ENCODE measurements at places on chromosomes 7 and 10. TPM values are rescaled to one million over a fixed set of nuclear protein-coding genes. Genes with fewer than 3 reads are reported as not detected.

CTAGE6 gene
- total RNA-seq, result not detected

OR6V1 gene
- not detected for total RNA-seq

SEMA3E gene
- total RNA-seq, result 5.4 TPM

GRCh38 chr7:105906695-105907094 lies 30.3 kb upstream of the ATXN7L1 start:
- DNase-seq, result no peak

DNA sequence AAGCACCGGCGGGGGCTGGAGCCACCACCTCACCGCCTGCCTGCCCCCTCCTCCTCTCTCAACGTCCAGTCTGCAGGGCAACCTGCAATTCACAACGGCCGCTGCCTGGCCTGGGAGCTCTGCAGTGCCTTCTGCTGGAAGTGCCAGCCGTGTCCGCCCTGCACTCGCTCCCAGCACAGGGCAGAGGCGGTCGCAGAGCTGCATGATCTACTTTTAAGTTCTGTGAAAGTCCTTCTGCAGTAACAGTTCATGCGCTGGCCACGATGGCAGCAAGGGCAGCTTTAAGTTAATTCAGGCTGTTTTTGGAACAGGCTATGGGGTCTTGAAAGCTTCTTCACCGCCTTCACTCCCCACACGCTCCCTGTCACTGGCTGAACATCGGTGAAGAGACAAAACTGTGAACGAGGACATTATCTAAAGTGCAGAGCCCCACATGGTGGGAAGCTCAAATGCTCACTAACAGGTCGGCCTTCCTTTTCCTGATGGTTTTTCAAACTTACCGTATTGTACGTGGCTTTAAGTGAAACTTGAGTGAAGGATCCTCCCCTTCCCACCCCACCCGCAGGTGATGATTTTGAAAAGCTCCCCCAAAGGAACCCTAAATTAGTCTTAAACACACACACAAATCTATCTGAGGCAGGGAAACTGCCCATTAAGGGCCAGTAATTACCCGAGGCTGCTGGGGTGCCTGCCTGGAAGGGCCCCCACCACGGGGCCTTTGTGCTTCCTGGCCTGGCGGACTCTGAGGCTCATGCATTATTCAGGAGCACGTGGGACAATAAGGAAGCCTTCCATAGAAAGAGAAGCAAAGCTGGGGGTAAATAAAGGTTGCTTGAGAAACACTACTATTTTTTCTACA lies 504.3 kb downstream of the DNAJB6 start:
- no peak for DNase-seq

DNA sequence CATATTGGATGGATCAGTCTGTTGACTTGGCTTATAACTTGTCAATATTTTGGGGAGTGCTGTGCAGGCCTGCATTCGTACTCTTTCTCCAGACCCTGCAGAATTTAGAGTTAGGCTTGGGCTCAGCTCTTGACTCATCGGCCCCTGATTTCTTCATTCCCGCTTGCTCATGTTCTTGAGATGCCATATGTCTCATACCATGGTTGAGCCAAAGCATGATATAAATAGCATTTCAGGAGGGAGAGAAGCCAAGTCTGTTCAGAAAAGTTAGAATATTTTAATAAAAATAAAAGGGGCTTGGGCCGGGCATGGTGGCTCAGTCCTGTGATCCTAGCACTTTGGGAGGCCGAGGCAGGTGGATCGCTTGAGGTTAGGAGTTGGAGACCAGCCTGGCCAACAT lies 898.1 kb downstream of the TYW1 start:
- no peak for DNase-seq

- no peak for DNase-seq
Observed at GRCh38 chr7:105649727-105650381, 68.6 kb upstream of the EFCAB10 start.

- no peak for DNase-seq
Observed at GRCh38 chr7:144903201-144903600, 67.3 kb upstream of the TPK1 start.

DNA sequence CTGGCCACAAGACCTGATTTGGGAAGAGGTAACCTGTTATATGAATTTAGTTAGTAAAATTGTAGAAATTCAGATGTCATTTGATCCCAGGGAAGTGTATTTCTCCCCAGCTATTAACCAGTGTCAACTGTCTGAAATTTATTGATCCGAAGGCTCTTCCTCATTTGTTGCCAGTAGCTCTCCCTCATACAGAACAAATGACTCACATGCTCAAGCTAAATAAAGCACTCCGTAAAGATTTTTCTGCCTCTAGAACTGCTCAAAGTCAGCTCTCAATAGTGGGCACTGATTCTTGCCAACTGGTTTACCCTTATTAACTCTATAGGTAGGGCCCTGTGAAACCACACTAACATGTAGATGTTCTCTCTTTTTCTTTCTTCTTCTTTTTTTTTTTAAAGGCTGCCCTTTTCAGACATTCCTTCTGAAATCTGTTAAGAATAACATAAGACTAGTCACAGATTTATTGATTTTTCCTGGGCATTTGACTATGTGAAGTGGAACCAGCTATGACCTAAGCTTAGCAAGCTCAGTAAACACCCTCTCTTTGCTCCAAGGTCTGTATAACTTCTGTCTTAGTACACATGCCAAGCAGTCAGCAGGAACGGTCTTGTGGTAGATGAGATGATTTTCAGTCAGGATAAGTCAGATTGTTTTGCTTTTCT lies 21.8 kb downstream of the RPA3 start:
- no peak for DNase-seq

GRCh38 chr7:14622559-14622958 lies 280.0 kb downstream of the DGKB start:
- DNase-seq, result no peak

PIP gene
- total RNA-seq, result not detected

- no peak for DNase-seq
Observed at GRCh38 chr7:135169964-135170273, 588 bp downstream of the CYREN start.

DNA sequence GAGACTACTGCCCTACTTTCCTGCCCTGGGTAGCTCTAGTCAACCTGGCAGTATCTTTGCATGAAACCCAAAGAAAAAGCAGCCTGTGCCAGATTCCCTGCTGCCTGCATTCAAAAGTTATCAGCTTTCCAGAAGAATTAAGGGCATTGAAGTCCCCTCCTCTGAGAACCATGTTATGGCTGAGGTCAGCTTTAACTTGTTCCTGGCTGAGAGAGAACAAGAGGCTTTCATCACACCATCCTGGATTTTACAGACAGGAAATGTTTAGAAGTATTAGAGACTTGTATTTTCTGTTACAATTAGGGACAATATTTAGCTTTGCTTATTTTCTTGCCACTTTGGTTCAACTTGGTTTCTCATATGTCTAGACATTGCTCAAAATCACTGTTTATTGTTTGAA lies 238.8 kb downstream of the ARL4A start:
- DNase-seq, result no peak

DNA sequence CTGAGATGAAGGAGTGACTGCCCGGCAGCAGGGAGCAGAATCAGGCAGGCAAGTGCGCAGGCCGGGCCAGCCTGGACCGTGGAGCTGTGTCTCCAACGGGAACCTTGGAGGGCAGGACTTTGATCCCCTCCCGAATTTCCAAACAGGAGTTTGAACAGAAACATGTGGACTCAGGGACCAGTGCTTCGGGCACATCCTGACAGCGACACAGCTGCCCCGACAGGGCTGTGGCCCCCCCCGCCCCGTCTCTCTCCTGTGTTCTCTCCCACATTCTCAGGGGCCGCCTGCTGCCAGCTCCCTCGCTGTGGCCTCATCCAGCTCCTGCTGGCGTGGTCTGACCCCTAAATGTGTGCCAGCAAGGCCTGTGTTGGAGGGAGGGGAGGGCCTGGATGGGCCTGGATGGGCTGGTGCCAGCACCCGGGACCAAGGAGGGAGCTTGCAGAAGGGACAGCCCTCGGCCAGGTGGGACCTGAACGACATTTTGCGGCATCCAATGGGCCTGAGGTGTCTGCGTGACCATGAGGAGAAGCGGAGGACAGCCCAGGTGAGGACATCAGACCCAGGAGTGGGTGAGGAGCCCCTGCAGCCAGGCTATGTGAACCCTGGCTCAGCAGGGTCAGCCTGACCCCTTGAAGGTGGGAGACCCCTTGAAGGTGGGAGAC lies 222.9 kb downstream of the DNAJB6 start:
- no peak for DNase-seq

DNA sequence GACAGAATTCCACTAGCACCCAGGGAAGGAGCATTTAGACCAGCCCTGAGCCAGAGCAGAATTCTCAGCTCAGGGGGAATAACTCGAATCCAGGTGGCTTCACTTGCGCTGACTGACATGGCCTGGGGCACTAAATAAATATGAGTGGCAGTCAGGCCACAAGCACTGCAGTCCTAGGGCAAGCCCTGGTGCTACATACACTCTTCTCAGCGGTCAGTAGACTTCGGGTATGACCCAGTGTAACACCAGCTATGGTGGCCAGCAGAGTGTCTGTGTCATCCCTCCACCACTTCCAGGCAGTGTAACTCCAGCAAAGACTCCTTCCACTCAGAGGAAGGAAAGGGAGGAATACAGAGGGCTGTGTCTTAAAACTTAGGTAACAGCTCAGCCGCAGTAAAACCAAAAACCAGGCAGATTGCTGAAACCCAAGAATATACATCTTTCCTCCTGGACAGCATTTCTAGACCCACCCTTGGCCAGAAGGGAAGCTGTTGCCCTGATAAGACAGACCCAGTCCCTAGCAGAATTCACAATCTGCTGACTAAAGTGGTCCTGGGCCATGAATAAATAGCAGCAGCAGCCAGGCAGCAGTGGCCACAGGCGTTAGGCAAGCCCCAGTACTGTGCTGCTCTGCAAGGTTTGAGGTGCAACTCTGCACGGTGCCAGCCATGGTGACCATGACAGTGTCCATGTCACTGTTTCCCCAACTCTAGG lies 77.0 kb downstream of the SNX13 start:
- DNase-seq, result no peak

CLCN1 gene
- 0.23 TPM for total RNA-seq

GRCh38 chr7:74401137-74401859 lies 52.4 kb upstream of the GTF2IRD1 start:
- DNase-seq, result peak; percentile 95

- peak; percentile 53 for DNase-seq
Observed at GRCh38 chr7:86932038-86932512, 127.4 kb downstream of the ELAPOR2 start.

HYAL4 gene
- total RNA-seq, result not detected

CTAGE15 gene
- total RNA-seq, result 2.9 TPM

GRCh38 chr7:133807624-133808492 lies 319.3 kb upstream of the LRGUK start:
- DNase-seq, result no peak

PLCE1 gene
- 0.08 TPM for total RNA-seq

DNA sequence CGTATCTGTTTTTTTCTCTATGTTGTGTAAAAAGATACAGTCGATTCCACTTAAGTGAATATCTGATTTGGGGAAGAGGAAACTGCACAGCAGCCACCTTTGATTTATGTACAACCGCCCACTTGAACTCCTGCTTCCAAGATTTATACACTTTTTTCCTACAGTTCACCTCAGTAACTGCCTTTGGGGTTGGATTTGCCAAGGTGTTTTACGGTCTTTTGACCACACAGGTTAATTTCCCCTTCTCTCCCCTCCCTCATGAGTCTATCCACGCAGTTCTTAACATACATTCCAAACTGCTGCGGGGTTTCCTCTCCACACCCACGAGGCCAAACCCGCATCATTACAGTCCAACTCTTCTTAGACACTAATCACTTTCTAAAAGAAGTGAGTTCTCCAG lies 277.0 kb downstream of the USP6NL start:
- DNase-seq, result no peak

DNA sequence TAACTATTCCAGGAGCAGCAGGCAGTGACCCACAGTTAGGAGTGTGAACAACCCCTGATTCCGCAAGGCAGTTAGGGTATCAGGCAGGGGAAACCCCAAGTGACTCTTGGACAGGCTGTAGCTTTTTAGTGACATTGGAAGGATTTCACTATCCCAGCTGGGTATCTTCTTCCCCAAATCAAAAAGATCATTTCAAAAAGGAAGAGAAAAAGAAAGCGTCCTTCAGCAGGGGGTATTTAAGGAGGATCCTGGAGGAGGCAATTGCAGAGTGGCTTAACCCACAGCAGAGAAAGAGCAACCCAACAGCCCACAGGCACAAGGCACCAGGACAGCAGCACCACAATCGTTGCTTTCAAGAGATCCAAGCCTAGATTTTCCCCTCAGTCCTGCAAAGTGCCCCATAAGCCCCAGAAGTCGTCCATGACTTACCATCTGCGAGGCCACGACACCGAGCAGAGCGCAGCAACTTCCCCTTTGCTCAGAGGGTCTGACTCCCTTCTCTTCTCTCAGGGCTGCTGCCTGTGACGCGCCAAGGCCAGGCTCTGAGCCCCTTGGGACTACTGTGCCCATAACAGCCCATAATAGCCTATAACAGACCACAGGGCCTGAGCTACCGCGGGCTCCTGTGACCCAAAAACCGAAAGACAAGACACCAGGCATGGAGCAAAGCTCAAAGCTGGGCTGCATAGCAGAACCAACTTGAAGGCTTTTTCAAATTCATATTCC lies 19.8 kb downstream of the PIK3AP1 start:
- DNase-seq, result no peak

MACC1 gene
- total RNA-seq, result 14.2 TPM

CHST15 gene
- total RNA-seq, result 11.2 TPM

GRCh38 chr7:7104314-7104698 lies 78.0 kb upstream of the C1GALT1 start:
- DNase-seq, result no peak

- no peak for DNase-seq
Observed at GRCh38 chr7:48094861-48095293, 5.8 kb downstream of the UPP1 start.

VGF gene
- total RNA-seq, result 3.3 TPM

GRCh38 chr10:104351061-104351702 lies 2.5 kb upstream of the CFAP58 start:
- DNase-seq, result no peak

DNA sequence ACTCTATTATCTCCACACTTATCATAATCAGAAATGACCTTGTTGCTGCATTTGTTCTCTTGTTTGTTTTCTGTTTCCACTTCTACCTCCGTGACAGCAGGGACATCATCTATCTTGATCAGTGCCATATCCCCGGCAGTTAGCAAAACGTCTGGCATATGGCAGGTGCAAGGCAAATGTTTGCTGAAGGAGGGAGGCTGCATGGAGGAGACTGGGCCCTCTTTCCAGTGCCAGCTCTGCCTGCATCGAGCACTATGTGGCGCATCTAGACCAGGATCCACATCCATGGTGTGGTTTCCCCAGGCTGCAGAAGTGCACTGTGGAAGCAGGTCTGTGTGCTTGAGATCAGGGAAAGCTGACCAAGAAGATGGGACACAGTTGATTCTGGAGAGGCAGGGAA lies 181.2 kb downstream of the KCNMA1 start:
- no peak for DNase-seq

ACTL6B gene
- total RNA-seq, result not detected

All from GM23338 (cell line).